Karpas-422 (cell line): ENCODE measurements at places on chromosomes 5 and 9.

DNA sequence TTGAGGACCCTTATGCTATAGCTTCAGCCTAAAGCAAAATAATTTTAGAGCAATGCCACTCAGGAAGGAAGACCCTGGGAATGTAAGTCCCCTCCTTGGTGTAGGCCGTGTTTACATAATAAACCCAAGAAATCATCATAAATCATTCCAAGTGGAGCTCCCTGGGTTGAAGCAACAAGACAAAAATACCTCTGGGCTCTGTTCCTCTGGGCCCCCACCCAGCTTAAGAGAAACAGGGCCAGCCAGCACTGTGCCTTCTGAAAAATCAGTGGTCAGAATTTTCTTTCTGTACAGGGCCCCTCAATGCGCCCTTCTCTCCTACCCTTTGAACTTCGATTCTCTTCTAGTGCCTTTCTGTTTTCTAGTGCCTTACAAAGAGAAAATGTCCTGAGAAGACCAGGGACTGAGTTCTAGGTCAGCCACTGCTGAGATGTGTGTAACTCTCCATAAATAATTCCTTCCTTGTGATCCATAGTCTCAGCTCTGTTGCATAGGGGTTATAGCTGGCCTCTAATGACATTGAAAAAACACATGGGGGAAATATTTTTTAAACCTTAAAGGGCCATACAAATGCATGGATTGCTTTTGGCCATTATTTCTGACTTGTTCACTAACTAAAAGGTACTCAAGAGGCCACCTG, 101.0 kb downstream of the ADRB2 start:
- no peak for DNase-seq

- no peak for DNase-seq
These were observed 175.8 kb downstream of the ADAMTS6 start for GRCh38 chr5:65305913-65306312.

DNA sequence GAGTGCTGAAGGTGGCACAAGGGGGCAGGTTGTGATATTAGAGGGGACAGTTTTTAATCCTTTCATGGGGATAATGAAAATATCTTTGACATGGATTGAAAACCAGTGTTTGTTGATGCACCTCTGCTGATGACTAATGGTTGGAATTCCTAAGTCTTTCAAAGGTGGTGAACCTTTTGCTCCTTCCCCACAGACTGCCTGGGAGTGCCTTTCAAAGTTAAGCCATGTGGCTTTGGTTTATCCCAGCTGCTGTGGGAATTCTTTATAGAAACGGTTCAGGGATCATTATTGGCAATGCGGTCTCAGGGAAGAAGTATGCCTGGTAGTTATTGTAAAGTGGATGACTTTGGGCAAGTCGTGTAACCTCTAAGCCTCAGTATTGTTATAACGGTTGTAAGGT, 45.7 kb downstream of the PIP5K1B start:
- no peak for DNase-seq

GRCh38 chr5:133340822-133341221, 271.5 kb downstream of the FSTL4 start:
- DNase-seq = no peak

- peak; percentile 88 for DNase-seq
These were observed 174.5 kb upstream of the SLC12A2 start for GRCh38 chr5:127909066-127909465.

- DNase-seq = no peak
These were observed 104.3 kb downstream of the PIK3R1 start for GRCh38 chr5:68319706-68320412.

- DNase-seq = no peak
These were observed 196.9 kb downstream of the TUSC1 start for GRCh38 chr9:25481372-25481771.

DNA sequence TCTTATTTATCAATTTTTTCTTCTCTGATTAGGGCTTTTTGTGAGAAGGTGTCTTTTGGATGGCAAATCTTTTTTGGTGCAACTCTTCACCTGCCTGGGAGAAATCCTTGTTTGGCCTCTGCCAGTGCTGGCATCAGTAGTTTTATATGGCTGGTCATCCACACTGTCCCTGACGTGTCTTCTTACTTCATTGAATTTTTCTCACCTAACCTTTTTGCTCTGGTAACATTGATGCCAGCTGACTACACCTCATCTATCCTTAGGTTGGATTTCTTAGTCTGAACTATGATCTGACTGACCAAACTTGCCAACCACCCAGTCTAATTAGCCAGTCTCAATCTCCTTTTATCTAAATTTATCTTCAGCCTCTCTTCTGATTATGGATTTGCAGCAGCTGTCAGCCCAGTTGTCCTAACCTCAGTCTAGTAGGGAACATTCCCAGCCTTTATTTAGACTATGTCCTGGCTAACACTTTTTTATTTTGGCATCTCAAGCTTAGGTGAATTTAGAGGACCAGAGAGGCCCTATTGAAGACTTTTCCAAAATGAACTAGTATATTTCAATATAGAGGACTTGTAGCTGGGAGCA, 10.6 kb upstream of the TMEM38B start:
- no peak for DNase-seq

DNA sequence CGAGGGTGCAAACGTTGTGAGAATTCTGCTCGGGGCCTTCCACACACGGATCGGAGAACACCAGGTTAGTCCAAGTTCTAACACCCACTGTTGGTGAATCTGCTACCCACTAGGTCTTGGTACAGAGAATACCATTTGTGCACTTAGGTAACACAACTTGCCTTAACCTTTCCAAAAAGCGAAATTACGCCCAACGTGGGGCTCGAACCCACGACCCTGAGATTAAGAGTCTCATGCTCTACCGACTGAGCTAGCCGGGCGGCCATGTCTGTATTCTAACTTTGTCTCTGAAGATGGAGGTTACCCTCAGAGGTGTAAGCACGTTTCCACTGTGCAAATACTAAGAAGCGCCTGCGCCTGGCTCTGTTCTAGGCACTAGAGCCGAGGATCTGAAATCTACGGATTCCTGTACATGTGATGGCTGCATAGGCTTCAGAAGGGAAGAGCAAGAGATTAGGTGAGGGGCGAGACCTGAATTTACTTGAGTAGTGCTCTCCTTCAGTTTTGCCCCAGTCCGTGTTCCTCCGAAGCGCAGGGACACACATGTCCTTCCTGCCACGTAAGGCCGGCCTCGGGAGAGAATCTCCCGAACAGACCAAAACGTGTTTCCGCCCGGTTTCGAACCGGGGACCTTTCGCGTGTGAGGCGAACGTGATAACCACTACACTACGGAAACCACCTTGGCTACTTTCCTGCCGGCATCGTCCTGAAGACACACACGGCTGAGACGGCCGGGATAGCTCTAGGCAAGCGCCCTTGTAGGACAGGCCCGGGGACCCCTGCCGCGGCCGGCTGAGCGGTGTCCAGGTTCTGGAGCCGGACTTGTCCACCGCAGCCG, 1.1 kb upstream of the TRIM41 start:
- peak; percentile 97 for DNase-seq

DNA sequence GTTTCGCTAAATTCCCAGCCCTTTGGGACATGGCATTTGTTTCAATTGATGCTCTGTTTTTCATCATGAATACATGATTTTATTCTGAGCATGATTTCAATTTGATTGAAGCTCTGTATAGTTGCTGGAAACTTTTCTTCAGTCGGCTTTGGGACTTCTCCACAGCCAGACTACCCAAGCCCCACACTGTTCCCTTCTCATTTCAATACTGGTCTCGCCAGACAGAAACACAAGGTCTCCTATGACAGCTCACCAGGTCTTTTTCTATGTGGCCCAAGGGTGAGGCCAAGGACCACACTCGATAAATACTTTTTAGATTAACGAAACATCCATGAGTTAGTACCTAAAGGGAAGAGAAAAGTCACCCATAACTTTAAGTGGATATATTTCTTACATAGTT, 132.2 kb downstream of the ARL15 start:
- DNase-seq = no peak

- peak; percentile 94 for DNase-seq
These were observed 27.2 kb downstream of the CCDC69 start for GRCh38 chr5:151196556-151197290.
